ENCODE measurements at places on chromosomes 7 and 10.

DNA sequence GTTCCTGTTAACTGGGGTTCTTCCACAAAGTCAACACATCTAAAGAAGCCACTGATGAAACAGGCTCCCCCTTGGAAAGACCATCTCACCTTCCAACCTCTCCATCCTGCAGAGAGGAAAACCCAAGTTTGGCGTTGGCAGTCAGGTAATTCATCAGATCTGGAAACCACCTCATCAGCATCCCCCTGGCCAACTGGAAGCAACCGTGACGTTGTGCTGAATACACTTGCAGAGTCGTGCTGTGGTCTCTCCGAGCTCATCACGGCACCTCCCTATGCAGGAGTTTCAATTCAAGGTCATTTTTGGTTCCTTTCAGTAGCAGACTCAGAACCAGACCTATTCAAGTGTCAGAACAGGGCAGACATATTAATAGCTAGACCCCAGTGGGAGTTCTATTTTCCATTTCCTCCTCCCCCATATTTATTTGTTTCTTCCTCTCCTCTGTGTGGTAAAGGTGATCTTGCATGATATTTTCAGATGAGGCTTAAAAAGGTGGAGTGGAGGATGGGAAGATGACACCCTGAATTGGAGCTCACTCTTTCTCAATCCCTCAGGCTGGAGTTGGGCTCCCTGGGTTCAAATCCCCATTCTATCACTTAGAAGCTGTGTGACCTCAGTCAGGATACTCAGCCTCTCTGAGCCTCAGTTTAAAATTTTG is 149.1 kb upstream of the ADO start:
- DNase-seq = no peak

GRCh38 chr10:11393858-11394257 is 217.6 kb downstream of the USP6NL start:
- DNase-seq = no peak

DNA sequence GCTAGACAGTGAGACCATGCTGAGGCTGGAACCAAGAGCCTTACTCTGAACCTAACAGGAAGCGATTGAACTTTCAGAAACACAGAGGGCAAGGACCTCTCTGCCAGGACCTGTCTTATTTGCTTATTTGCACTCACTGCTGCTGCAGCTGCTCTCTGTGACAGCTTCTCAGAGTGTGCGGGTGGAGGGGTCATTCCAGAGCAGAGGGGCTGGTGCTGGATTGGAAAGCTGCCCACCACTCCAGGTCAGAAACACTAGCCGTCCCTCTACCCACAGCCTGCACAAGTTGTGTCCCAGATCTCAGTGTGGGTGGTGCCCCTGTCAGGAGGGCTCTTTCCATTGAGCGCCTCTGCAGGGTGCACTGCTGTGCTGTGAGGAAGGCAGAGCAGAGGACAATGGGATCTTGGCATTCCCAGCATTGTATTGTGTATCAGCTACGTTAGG is 126.2 kb downstream of the CCNY start:
- DNase-seq = no peak

GRCh38 chr7:27187475-27188385 is 2.7 kb upstream of the HOXA11 start:
- DNase-seq = no peak

DNA sequence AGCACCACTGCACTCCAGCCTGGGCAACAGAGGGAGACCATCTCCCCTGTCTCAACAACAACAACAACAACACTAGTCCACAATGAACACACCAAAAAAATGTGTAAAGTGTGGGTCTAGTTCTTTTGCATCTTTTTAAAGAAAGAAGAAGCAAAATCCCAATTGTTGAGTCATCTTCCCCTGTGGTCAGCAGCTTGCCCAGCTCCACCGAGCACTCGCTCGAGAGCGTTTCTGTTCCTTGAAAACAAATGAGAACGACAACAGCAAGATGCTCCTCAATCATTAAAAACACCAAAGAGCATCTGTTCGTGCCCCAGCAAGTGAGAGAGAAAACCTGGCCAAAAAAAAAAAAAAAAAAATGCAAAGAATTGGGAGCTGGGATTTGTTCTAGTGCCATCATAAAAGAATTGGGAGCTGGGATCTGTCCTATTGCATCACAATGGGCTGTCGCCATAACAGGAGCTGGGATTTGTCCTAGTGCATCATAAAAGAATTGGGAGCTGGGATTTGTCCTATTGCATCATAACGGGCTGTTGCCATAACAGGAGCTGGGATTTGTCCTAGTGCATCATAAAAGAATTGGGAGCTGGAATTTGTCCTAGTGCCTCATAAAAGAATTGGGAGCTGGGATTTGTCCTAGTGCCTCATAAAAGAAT is 118.1 kb downstream of the PTPRN2 start:
- DNase-seq = no peak

- no peak for DNase-seq
Observed at GRCh38 chr7:68893411-68893810, 704.9 kb upstream of the AUTS2 start.

Measured in activated naive CD4-positive, alpha-beta T cell (primary cell).